Fibroblast of the aortic adventitia (primary cell): ENCODE measurements at places on chromosomes 11 and 22. TPM values are rescaled to one million over a fixed set of nuclear protein-coding genes. Genes with fewer than 3 reads are reported as not detected.

DNA sequence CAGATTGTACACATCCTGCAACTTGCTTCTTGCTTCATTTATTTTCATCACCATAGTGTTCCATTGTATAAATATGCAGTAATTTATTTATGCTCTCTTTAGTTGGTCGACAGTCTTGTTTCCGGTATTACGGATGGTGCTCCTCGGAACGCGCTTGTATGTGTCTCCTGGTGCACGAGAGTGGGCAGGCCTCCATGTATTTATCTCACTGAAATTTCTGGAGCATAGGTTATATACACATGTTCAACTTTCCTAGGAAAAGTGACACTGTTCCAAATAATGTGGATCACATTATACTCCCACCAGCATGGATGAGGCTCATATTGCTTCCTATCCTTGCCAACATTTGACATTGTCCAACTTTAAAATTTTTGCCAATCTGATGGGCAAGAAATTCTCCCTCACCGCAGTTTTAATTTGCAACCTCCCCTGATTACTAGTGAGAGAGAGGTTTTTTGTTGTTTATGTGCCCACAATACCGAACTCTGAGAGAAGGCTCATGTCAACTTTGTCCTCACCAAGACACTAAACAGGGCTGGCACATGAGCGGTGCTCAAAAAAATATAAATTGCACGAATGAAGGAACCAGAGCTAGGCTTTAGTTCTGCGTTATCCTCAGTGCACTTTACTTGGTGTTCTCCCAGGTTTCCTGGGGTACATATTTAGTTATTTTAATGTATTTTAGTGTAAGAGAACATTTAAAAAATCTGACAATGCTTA is 3.8 kb downstream of the CSNK2A3 start:
- DNase-seq, result peak; percentile 18

The ANO9 gene
- not detected in 2 replicates for total RNA-seq

GRCh38 chr22:28148816-28149465 is 229.9 kb upstream of the PITPNB start:
- no peak for DNase-seq

The FGF4 gene
- 0.08 TPM in 1 of 2 replicates, not detected in the other for total RNA-seq

DNA sequence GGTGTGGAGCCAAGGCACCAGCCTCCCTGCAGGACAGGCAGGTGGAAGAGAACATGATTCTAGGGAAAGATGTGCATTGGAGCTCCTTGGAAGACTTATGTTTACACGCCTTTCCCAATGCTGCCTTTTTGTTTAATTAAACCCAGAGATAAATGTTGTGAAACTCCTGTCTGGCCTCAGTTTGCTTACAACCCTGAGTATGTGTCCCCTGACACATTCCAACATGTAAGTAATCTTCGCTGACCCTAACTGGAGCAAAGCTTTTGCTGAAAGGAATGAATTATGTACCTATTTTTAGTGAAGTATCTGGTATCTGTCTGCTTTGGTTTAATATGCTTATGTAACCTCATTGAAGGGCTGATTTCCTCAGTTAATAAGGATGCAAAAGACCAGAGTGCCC is 56.7 kb downstream of the APIP start:
- no peak for DNase-seq

- peak; percentile 93 for DNase-seq
Measured at GRCh38 chr11:123628936-123629683, 25.3 kb downstream of the SCN3B start.

- DNase-seq, result no peak
Measured at GRCh38 chr22:25841775-25842174, 99.8 kb downstream of the MYO18B start.

DNA sequence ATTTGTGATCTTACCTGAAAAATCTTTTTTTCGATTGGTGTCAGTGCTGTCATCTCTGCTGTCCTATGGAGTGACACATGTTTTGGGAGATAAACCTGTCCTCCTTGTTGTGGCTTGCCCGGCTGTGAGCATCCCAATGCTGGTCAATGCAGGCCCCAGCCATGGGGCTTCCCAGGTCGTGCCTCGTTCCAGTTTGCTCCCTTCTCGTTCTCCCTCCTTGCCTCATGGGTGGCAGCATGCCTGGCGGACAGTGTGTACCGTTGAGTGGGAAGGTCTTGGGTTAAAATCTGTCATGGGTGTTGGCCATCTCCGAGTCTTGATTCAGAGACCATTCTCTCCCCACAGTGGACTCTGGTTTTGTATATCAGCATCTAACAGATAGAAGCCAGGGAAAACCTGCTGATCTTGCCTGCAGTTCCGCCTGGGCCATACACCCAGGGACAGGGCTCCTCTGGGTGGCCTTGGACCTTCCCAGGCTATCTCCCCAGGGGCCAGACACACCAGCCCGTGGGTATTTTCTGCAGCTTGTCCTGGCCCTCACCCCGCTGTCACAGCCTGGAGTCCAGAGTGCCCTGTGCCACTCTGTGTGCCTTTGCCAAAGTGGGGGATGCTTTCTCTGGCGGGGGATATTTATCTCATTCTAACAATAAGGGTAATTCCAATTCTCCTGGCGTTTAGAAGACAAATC is 208.1 kb downstream of the TBC1D22A start:
- DNase-seq, result no peak

- no peak for DNase-seq
Measured at GRCh38 chr11:118771547-118772288, 19.2 kb downstream of the DDX6 start.

The KRTAP5-1 gene
- total RNA-seq, result not detected in 2 replicates

The OR9Q2 gene
- not detected in 2 replicates for total RNA-seq

GRCh38 chr22:30869667-30870395 is 98.7 kb downstream of the MORC2 start:
- DNase-seq, result no peak

GRCh38 chr11:69391192-69392103 is 90.0 kb upstream of the LINC01488 start:
- DNase-seq, result no peak

GRCh38 chr11:16603890-16604793 is 134.3 kb upstream of the C11orf58 start:
- DNase-seq, result no peak

GRCh38 chr11:112200252-112200651 is 24.9 kb downstream of the BCO2 start:
- no peak for DNase-seq

The RASD2 gene
- total RNA-seq, result 0.09 TPM in 1 of 2 replicates, not detected in the other

- DNase-seq, result no peak
Measured at GRCh38 chr22:17874231-17874905, 100.1 kb upstream of the BID start.

DNA sequence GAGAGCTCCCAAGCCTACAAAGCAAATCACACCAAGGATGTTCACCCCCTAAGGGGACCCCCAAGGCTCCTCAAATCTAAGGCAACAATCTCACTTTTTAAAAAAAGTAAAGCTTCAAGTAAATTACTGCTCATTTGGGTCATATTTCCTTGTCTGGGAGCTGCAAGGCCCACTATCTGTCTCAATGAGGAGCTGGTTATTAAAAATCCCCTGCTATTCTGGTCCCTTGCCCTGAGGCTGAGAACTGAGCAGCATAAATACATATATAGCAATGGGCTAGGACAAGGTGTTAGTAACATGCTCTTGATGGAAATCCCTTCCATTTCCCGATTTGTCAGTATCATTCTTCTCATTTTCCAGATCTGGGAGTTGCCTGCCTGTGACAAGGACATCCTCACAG is 119.2 kb downstream of the ETS1 start:
- DNase-seq, result no peak

GRCh38 chr11:86629045-86629706 is 43.2 kb downstream of the ME3 start:
- peak; percentile 68 for DNase-seq

- no peak for DNase-seq
Measured at GRCh38 chr11:131893103-131893890, 522.9 kb downstream of the NTM start.

- no peak for DNase-seq
Measured at GRCh38 chr11:117618302-117618981, 178.6 kb downstream of the DSCAML1 start.

GRCh38 chr22:42934338-42934737 is 77.3 kb upstream of the ARFGAP3 start:
- DNase-seq, result no peak

The BANF1 gene
- 44.1 and 57.7 TPM in 2 replicates for total RNA-seq

- DNase-seq, result peak; percentile 79
Measured at GRCh38 chr11:62611705-62612365, 740 bp downstream of the EML3 start.

DNA sequence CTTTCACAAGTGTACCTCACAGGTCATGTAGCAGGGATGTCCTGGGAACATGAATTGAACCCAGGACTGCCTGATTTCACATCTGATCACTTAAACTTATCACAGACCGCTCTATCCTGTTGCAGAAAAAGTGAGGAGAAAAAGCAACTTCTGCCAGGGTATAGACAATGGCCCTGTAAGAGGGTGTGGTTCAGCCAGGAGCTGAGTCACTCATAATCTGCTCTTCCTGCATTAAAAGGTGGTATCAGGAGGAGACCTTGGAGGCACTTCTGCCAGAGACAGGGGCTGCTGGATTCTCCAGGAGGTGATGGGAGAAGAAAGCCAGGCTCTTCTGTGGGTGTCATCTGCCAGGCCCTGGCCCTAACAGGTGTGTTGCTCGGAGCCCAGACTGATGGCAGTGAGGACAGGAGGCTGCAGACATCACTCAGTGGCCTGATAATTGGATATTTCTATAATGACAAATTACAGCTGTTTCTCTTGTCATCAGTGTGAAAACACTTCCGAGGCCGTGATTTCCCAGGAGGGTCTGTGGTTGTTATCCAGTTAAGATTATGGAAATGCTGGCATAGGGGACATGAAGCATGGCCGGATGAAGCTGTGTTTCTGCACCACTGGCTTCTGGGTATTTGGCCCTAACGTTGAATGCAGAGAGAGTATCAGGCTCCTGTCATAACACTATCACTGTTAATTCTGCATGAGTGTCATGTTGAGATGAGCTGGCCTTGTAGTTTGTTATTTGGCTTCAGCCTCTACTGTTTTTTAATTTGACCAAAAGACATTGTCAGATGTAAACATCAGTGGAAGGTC is 125.1 kb upstream of the ZBED5 start:
- peak; percentile 36 for DNase-seq

The TRIM51 gene
- total RNA-seq, result not detected in 2 replicates

- no peak for DNase-seq
Measured at GRCh38 chr22:47695176-47695575, 932.7 kb downstream of the TBC1D22A start.

- no peak for DNase-seq
Measured at GRCh38 chr22:36554098-36554497, 25.1 kb upstream of the EIF3D start.

DNA sequence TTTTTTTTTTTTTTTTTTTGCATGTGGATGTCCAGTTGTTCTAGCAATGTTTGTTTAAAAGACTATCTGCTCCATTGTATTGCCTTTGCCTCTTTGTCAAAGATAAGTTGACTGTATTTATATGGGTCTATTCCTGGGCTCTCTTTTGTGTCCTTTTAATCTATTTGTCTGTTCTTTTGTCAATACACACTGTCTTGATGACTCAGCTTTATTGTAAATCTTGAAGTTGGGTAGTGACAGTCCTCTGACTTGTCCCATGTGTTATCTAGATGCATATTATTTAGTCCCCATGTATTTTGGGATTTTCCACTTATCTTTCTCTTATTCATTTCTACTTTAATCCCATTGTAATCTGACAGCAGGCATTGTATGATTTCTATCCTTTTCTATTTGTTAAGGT is 3.3 kb downstream of the CCDC81 start:
- no peak for DNase-seq

GRCh38 chr11:107183953-107184352 is 165.7 kb upstream of the GUCY1A2 start:
- no peak for DNase-seq

The KCNJ5 gene
- total RNA-seq, result 0.09 TPM in 1 of 2 replicates, not detected in the other

DNA sequence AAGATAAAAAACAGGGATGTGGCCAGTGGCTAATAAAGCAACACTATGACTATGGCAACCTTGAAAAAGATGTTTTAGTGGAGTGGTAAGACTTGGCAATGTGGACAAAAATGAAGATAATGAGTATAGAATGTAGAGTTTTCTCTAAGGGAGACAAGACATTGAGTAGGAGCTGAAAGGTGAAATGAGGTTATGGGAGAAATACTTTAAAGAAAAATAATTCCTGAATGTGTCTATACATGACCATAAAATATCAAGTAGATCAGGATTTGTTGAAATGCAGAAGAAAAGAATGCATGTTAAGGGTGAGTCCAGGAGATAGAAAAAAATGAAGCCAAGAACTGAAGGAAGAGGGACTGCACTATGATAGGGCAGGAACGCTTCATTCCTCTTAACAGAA is 101.6 kb upstream of the CARD18 start:
- DNase-seq, result no peak
